ENCODE measurements at places on chromosomes 6 and 20. TPM values are rescaled to one million over a fixed set of nuclear protein-coding genes. Genes with fewer than 3 reads are reported as not detected.
A peak's percentile ranks its signal among the peaks of the same experiment; 100 is the strongest.

DNA sequence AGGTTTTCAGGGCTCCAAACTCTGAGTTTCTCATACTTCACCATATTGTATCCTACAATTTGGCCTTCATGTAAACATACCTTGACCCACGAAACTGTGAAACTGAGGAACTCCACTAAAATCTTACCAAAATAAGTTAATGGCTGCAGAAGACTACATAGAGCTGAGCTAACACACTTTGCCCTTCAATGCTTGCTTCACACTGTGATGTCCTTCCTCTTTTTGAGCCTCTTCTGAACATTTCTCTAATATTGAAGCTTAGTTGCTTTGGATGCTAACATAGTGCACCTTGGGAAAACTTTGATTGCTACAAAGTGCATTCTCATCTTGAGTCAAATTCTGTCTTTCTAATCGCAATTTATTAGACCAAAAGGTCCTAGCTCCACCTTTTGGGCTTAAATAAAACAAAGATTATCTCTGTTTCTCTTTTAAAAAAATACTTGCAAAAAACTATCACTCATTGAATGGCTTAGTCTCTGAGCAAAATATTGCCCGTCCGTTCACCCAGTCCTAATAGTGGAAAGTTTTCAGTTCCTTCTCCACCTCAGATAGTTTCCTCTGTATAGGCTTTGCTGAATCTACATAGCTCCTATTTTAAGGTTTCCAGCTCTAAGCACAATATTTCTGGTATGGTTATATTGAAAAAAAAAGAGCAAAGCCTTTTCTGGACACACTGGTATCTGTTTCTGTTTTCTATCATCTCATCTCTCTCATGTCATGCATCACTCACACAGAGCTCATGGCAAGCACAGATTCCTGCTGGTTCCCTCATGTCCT lies 494.6 kb downstream of the RFPL4B start:
- DNase-seq, result no peak

GRCh38 chr6:76792394-76792793 lies 670.9 kb downstream of the HTR1B start:
- peak; percentile 75 for DNase-seq

- peak; percentile 7 for DNase-seq
Measured at GRCh38 chr6:74510878-74511277, 695.0 kb downstream of the COL12A1 start.

DNA sequence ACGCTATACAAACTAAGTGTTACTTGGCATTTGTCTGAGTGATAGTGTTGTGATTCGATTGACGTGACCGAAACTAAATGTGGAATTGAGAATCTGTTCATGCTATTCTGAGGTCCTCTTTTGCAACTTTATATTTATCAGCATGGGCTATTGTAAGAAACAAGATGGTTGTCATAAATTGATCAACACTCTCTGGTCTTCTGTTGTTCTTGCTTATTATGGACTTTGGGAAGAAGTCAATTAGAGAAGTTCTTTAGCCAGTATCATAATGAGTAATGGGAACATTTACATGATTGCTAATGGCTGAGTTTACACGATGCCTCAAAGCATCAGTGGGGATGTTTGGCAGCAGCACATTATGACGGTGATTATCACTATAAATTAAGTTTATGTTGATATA lies 195.0 kb downstream of the CD83 start:
- DNase-seq, result no peak

- no peak for DNase-seq
Measured at GRCh38 chr20:20812136-20812535, 99.7 kb upstream of the RALGAPA2 start.

DNA sequence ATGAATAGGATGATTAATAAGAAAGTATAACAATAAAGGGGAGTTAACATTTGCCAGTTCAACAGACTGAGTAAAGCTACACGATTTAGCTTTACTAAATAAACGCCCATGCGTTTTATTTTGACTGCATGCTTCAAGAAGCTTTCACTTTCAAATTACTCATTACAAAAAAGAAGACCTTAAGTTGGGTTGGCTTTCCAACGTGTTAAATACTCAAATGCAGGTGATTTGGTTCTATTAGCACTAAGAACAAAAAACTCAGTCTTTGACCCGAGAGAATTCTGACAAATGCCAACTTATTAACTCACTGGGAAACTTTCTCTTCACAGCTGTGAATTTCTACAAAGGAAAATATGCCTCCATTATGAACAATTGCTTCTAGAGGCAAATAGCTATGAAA lies 24.8 kb downstream of the RNF146 start:
- DNase-seq, result peak; percentile 11

GRCh38 chr20:19962958-19963357 lies 54.2 kb upstream of the NAA20 start:
- no peak for DNase-seq

DNA sequence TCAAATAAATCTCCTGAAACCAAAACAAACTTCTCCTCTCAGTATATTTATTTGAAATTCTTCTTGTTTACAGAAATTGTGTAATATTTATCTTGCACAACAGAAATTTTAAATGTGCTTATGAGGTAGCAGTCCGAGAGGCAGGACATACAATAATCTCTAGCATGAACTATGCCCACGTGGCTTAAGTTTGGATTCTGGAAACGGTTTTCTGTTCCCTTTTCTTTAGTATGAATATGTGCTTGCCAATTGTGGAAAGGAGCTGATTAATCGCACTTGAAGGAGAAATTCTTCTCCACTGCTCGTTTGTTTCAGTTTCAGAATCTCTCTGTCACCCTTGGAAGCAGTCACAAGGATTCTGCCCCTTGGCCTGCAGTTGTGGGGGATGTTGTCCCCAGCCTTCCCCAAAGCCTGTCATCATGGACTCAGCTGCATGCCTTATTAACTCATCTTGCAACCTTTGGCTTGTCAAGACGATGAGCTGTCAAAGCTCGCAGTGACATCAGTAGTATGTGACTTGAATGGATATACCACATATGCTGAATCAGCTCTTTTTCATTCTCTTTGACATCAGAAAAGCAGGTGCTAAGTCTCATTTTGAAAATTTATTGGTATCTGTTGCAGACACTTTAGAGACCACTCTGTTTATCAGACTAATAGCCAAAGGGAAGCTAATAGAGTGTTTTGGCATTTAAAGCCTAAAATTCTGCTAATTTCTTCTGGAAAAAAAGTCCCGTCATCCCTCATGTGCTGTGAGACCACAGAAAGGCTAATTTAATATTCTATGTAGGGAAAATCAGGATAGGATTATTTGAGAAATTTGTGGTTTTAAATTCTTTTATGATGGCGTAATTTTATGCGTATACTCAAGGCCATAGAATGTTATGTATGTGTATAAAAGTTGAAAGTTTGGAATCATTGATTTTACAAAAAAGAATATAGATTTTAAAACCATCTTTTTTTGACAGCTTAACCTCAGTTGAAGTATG lies 186.8 kb downstream of the ARID1B start:
- DNase-seq, result peak; percentile 85

- peak; percentile 87 for DNase-seq
Measured at GRCh38 chr6:31403283-31404060, at the start of gene MICA. Gene MICA, plus strand, starts transcription at chr6:31403595. Its CDS starts 38 bp downstream, at chr6:31403633.

GRCh38 chr20:25690427-25690826 lies 6.2 kb downstream of the ZNF337 start:
- DNase-seq, result no peak

DNA sequence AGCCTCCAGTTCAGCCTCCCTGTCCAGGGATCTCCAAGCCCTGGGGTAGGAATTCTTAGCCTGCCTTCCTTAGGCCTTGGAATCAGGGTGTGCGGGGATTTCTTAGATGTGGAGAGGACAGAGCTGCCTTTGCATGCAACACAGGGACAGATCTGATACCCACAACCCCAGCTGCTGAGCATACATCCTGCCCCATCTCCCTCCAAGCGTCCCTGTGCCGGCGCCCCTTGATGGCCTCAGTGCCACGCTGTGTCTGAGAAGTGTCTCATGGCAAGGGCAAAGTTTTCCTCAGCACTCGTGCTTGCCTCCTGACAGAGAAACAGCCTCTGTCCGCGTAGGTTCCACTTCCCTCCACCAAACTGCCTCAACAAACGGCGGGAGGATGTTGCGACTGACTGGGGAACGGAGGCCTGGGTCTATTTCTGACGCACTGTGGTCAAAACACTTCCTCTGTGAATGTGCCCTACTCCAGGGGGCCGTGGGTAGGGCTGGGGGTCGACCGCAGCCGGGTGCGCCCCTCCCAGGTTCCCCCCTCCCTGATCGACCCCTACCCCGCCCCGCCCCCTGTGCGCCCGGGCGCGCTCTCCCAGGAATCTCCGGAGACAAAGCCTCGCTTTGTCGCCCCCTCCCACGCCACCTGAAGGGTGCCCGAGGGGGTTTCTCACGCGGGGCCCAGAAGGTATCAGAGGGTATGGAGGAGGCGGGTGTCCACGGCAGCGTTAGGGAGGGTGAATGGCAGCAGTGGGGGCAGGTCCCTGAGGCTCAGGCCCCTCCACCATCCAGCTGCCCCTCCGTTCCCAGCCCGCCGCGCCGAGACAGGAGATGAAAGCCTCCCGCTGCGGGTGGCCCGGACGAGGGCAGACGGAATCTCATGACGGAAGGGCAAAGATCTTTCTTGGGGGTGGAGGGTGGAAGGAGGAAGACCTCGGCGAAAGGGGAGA lies 806 bp downstream of the MICAL1 start:
- peak; percentile 43 for DNase-seq

GRCh38 chr20:60262967-60263603 lies 304.9 kb downstream of the CDH26 start:
- DNase-seq, result peak; percentile 5

- DNase-seq, result no peak
Measured at GRCh38 chr20:53101992-53102760, 130.0 kb downstream of the TSHZ2 start.

DNA sequence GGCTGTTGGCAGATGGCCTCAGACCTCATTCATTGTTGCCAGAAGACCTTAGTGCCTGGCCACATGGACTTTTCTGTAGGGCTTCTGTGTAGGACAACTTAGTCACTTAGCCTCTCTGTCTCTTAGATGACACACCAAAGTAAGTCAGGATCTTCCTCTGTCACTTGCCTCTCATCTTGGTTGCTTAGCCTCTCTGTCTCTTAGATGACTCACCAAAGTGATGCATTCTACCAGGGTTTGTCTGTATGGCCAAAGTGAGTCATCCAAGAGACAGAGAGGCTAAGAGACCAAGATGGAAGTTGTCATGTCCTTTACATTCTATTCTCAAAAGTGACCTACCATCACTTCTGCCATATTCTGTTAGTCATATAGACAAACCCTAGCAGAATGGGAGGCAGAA lies 255.9 kb upstream of the DEFB112 start:
- DNase-seq, result no peak

DNA sequence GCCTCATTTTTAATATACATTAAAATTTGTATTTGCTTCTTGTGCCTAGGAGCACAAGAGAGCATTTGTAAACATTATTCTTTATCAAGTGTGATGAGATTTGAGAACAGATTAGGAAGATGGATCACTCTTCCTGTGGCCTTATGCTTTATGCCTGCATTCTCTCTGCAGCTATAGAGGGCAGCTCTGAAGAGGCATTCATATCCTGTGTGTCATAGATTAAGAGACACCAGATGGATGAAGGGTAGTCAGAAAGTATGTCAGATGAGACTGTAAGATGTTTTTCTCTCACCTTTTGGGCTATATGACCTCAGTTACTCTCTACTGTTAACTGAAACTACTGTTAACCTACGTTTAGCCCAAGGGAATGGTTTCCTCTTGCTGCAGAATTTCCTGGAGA lies 61.4 kb downstream of the DNAH8 start:
- peak; percentile 18 for DNase-seq

DNA sequence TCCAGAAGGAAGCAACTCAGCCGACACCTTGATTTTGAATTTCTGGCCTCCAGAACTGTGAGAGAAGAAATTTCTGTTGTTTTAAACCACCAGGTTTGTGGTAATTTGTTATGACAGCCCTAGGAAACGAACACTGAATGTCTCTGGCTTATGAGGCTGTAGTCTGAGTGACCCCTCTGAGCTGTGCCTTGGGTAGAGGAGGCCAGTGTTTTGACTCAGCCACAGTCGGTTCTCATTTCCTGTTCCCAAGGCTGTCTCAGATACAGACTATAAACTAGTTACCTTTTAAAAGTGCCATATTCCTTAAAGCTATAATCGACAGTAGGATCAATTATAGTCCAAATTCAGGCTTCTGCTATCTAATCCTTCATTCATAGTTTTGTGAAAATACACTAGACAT lies 391.2 kb upstream of the MAP3K7 start:
- no peak for DNase-seq

- no peak for DNase-seq
Measured at GRCh38 chr20:38262931-38263330, 2.4 kb upstream of the KIAA1755 start.

DNA sequence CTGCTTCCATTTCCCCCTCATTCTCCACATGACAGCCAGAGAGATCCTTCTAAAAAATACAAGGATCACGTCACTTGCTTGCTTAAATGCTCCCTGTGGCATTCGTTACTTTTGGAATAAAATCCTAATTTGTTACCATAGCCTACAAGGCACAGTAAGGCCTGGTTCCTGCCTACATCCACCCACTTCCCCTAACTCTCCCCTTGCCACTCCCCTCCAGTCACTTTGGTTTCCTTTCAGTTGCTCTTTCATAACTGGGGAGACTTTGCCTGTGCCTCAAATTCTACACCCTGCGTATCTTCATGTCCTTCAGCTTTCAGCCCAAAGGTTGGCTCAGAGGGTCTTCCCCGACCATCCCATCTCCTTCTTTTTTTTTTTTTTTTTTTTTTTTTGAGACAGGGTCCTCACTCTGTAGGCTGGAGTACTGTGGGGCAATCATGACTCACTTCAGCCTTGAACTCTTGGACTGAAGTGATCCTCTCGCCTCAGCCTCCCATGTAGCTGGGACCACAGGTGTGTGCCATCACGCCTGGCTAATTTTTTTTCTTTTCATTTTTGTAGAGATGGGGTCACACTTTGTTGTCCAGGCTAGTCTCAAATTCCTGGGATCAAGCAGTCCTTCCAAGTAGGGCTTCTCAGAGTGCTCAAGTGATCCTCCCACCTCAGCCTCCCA lies 12.5 kb downstream of the ID1 start:
- no peak for DNase-seq

GRCh38 chr6:56904068-56904467 lies 50.8 kb upstream of the BEND6 start:
- no peak for DNase-seq

DNA sequence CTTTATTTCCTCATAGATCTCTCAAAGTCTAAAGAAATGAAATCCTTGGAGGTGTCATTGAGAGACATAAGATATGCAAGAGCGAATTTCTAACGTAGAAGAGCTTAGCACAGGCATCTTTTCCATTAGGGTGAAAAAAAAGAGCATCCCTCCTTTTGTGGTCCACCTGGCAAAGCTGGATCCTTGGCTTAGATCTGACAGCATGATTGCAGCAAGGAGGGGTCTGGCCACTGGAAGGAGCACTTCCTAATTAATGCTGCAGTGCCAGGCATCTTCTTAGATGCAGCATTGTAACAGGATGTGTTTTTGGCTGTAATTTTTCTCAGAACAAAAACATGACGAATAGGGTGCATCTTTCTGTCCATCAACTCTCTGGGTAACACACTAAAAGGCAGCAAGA lies 60.1 kb upstream of the TFAP2D start:
- DNase-seq, result no peak

- DNase-seq, result no peak
Measured at GRCh38 chr6:151617539-151617938, 123.7 kb downstream of the CCDC170 start.

GRCh38 chr6:13365320-13365719 lies 37.0 kb upstream of the TBC1D7 start:
- no peak for DNase-seq

KCNQ2 gene
- not detected for total RNA-seq

TMEM244 gene
- total RNA-seq, result not detected

EBF4 gene
- total RNA-seq, result 2.6 TPM

RSPO3 gene
- 0.32 TPM for total RNA-seq

PRICKLE4 gene
- total RNA-seq, result 0.86 TPM

CALHM5 gene
- 7.7 TPM for total RNA-seq

OPRL1 gene
- 1.7 TPM for total RNA-seq

IRAK1BP1 gene
- total RNA-seq, result 4.2 TPM

CD24 gene
- 1.3 TPM for total RNA-seq

Data from fibroblast of villous mesenchyme (primary cell).